Large intestine (tissue), 12 donors: ENCODE measurements at places on chromosomes 5 and 9. TPM values are rescaled to one million over a fixed set of nuclear protein-coding genes. Genes with fewer than 3 reads are reported as not detected.

Gene IL5
- 0.07 TPM for polyA plus RNA-seq

DNA sequence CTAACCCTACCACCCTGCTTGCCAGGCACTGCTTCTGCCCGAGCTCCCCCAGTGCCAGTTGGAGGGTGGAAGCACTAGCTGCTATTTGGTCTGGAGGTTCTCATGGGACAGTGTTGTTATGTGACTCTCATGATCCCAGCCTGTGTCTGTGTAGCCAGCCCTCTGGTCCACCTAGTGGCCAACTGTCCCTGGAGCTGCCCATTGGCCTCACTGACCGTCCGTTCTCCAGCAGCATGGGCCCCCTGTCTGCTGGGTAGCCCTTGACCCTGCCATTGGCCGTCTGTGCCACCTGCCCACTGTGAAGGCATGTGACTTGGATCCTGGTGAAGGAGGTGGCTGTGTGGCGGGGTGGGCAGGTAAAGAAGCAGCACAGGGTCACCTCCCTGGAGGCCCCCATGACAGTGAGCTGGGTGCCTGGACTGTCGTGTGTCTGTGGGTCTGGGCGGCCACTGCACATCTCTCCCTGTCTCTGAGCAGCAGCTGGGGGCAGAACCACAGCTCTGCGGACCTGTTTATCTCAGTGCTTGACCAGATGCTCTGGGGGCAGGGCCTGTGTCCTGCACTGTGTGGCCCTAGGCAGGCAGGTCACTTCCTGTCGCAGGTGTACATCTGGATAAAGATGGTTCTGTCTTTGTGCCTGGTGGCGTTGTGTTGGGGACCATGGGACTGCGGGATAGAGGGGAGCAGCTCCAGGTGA is 11.4 kb downstream of the PHF2 start:
- DNase-seq = no peak

GRCh38 chr9:75845806-75846205 is 44.7 kb upstream of the PCSK5 start:
- DNase-seq = no peak

- peak; percentile 50 for DNase-seq
These were observed 1.4 kb upstream of the CEL start for GRCh38 chr9:133060417-133060841.

- DNase-seq = no peak
These were observed 316.0 kb upstream of the DMAC1 start for GRCh38 chr9:8115570-8115969.
